ENCODE measurements at places on chromosomes 4 and X.

- no peak for DNase-seq
These were observed 3.3 kb upstream of the EPGN start for GRCh38 chr4:74305000-74305399.

GRCh38 chr4:41257257-41257901, 651 bp downstream of the UCHL1 start:
- no peak for DNase-seq

- no peak for DNase-seq
These were observed 24.9 kb downstream of the PCGF3 start for GRCh38 chr4:730511-730910.

- DNase-seq, result no peak
These were observed 75.5 kb downstream of the ANXA10 start for GRCh38 chr4:168167714-168168284.

DNA sequence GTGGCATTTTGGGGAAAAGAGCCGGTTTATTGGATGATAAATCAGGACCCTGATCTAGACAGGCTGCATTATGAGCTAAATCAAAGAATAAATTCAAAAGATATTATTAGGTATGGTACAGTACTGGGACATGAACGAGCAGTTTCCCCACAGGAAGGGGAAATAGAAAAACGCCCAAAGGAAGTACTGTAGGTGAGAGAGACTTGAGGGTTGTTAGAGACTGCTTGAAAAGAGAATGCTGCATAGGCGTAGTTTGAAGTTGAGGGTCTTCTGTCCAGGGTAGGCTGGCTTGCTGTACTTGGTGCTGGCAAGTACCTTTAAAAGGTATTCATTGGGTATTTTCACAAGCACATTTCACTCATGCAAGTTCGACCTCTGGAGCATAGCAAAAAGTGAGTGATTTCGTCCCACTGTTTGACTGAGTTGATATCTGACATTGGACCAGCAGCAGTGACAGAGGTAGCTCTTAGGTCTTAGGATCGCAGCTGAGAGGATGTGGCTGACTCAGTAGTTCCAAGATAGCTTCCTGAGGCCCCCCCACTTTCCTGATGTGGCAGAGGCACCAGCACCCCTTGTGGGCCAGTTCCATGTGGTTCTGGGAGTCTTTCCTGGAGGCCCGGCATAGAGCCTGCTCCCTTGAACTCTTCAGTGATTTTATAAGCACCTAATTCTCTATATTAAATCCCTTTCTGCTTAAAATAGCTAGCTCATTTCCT, 64.3 kb downstream of the TMEM131L start:
- DNase-seq, result no peak

DNA sequence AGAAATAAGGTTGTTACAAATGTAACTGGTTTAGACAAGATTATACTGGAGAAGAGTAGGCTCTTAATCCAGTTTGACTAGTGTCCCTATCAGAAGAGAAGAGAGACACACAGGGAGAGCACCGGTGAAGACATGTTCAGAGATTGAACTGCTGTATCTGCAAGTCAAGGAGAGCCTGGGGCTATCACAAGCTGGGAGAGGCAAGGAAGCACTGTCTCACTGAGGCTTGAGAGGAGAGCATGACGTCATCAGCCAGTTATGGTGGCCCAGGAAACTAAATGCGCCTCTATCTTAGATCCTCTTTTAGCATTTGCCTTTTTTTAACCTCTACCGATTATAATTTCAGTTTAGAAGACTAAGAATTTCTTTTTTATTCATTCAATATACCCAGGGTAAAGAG, 583.4 kb downstream of the TRAM1L1 start:
- no peak for DNase-seq

DNA sequence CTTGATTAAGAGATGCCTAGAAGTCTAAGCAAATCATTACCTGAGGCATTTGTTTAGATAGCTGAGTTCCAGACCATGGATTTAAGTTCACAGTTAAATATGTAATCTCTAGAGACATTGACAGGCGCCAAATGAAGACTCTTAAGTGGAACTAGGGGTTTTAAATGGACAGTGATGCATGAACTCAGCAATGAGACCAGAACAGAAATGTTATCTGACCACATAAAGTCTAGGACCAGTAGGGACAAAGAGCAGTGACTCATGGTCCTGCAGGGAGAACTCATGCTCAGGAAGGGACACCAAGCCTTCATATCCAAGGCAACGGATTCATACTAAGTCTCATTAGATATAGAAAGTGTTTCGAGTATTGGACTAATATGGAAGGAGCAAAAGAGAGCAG, 152.3 kb downstream of the PPARGC1A start:
- DNase-seq, result no peak

GRCh38 chr4:169361756-169362155, 91.0 kb upstream of the SH3RF1 start:
- DNase-seq, result no peak

- no peak for DNase-seq
These were observed 15.0 kb downstream of the BST1 start for GRCh38 chr4:15717657-15718416.

DNA sequence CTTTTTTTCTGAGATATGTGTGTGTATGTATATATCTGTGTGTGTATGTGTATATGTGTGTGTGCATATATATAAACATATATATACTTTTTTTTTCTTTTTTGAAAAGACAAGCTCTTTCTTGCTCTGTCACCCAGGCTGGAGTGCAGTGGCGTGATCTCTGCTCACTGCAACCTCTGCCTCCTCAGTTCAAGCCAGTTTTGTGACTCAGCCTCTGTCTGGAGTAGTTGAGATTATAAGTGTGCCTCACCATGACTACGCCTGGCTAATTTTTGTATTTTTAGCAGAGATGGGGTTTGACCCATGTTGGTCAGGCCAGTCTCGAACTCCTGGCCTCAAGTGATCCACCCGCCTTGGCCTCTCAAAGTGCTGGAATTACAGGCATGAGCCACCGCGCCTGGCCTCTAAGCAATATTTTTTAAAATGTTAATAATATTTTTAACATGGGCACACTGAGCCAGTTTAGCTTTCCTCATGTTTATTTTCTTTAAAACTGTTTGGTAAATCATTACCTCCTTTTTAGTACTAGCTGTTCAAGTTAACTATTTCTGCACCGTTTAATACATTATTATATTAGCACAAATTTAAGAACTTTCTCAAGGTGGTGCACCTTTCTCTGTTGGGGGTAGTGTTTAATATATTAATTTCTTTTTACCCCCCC, 33.3 kb downstream of the BBS12 start:
- no peak for DNase-seq
